NCI-H2081 treated with DMSO at 0.1 percent for 48 hours (cell line): ENCODE measurements at places on chromosomes 5 and 9.

- DNase-seq, result no peak
Observed at GRCh38 chr5:102649731-102650130, 105.4 kb upstream of the PAM start.

DNA sequence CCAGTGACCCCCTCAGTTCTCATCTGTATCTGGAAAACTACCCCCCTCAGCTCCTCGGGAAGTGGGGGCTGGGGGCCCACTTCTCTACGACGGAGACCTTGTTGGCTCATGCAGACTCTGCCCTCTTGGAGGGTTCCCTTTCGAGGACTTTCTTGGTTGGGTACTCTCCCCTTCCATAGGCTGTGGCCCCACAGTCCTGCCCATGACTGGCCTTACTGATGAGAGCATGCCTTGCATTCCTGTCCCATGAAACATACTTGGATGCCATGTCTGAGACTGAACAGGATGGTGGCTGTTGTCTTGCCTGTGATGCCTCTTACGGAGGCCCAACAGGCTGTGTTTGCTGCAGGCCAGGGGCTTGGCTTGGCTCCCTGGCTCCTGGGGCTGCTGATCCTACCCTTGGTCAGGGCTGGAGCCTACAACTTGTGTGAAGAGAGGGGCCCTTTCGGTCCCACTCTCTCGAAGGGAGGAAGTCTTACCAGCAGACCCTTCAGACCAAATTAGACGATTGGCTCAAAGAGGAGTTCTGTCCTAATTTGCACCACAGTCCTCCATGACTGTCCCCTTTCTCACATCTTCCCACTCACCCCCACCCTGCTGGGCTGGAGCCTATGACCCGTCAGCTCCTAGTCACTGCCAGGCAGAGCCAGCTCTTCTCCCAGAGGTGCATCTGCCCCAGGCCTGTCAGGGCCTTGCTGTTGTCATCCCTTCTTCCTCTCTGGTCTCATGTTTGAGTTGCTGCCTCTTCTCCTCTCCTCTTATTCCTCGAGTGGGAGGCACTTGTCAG, 109.9 kb downstream of the CACNA1B start:
- DNase-seq, result no peak

DNA sequence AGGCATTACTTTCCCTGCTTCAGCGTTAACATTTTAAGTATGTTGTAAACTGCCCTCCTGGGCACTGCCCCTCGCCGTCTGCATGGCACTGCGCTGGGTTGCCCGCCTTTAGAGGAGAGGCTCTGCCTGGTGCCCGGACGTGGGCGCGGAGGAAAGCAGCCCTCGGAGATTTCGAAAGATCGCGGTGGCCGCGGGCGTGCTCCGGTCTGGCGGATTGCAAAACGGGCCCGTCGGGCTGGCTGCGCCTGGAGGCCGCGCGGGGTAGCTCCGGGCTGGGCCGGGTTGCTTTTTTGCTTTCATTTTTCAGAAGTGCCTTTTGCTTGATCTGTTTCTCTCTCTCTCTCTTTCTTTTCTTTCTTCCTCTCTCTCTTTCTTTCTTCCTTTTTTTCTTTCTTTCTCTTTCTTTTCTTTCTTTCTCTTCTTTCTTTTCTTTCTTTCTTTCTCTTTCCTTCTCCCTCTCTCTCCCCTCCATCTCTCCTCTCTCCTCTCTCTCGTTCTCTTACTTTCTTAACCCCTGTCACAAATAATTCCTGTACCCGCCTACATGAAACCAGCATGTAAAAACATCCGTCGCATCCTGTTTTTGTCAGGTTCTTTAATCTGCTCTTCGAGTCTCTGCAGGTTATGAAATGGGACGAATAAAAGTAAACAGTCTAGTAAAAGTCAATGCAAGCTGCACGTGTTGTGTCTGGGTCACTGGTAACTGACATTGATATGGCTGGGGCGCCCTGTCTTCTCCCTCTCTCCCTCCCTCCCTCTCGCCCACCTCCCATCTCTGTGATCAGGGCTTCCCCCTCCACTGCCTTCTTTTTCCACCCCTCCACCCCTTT, 1.7 kb downstream of the FST start:
- no peak for DNase-seq

DNA sequence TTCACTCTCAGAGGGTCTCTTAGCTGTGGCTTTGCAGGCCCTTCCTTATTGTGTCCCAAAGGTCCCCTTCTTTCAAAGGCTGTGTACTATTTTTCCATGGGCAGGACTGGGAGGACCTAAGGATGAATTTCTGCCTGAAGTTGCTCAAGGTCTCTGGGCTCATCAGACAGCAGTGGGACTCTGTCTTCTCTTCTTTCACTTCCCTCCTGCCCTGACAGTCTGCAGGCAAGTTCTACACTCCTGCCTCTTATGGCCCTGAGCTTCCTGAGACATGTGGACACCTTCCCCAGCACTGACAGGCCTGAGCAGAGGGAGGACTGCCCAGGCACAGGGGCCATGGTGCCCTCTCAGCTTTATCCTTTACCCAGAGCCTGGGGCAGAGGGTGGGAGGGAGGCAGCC, 14.8 kb downstream of the ENHO start:
- DNase-seq, result no peak

GRCh38 chr9:134054891-134055811, 12.7 kb downstream of the BRD3 start:
- no peak for DNase-seq

DNA sequence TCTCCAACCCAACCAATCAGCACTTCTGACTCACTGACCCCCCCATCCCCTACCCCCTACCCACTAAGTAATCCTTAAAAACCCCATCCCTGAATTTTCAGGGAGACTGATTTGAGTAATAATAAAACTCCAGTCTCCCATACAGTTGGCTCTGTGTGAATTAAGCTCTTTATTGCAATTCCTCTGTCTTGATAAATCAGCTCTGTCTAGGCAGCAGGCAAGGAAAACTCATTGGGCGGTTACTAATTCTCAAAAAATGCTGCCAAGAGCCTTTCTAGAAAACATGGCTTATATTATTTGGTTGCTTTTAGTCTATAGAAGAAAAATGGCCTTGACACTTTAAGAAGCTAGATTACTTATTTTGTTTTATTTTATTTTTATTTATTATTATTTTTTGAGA, 131.7 kb downstream of the SUSD1 start:
- DNase-seq, result no peak

DNA sequence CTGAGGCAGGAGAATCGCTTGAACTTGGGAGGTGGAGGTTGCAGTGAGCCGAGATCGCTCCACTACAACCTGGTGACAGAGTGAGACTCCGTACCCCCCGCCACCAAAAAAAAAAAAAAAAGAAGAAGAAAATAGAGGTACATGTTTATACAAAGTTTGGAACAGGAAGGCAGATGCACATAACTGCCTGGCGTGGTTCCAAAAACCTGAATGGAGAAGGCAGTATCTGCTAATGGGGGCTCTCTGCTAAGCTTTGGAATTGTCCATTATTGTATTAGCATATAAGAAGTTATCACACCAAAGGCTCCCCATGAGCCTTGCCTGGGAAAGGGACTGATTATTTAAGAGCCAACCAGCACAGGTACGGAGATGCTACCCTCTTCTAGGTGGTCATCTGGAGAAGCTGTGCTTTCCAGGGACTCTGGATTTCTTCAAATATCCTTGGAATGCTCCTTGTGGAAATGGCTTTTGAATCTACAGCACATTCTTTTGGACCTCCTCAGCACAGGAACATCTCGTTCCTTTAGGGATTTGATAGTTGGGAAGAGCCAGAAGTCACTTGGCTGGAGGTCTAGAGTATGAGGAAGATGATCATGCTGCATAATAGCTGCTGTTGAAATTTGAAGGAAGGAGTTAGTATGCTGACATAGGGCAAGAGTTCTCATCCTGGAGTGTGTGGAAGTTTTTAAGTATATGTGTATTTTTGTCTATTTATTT, 42.5 kb upstream of the ABCA1 start:
- DNase-seq, result no peak

GRCh38 chr5:73214306-73214705, 41.3 kb downstream of the TMEM174 start:
- no peak for DNase-seq

- DNase-seq, result no peak
Observed at GRCh38 chr5:136598802-136599404, 233.6 kb upstream of the TRPC7 start.

DNA sequence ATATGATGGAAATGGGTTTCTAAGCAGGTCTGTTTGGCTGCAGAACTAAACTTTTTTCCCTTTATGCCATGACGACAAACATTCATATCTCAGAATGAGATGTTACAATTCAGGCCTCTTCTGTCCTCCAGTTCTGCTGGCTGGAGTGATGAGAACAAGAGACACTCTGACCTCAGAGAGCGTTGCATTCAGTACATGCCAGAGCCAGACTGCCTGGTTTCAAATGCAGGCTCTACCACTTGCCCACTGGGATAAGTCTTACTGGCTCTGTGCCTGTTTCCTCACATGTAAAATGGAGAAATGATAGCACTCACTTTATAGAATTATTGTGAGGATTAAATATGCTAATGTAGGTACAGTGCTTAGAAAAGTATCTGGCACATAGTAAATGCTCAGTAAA, 24.8 kb upstream of the TOMM5 start:
- DNase-seq, result no peak

GRCh38 chr9:128901822-128902221, 19.0 kb upstream of the PHYHD1 start:
- DNase-seq, result no peak

DNA sequence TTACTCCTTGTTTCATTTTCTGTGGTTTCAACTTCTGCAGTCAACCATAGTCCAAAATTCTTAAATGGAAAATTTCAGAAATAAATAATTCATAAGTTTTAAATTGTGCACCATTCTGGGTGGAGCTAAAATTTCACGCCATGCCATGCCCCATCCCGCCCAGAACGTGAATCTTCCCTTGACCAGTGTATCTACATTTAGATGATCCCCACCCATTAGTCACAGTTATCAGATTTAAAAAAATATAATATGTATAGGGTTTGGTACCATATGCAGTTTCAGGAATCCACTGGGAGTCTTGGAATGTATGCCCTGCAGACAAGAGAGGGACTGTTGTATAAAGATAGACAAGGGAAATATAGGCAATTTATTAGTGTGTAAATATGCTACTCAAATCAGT, 759.7 kb upstream of the ZNF608 start:
- no peak for DNase-seq

- no peak for DNase-seq
Observed at GRCh38 chr5:56853698-56854097, 38.3 kb downstream of the MAP3K1 start.

DNA sequence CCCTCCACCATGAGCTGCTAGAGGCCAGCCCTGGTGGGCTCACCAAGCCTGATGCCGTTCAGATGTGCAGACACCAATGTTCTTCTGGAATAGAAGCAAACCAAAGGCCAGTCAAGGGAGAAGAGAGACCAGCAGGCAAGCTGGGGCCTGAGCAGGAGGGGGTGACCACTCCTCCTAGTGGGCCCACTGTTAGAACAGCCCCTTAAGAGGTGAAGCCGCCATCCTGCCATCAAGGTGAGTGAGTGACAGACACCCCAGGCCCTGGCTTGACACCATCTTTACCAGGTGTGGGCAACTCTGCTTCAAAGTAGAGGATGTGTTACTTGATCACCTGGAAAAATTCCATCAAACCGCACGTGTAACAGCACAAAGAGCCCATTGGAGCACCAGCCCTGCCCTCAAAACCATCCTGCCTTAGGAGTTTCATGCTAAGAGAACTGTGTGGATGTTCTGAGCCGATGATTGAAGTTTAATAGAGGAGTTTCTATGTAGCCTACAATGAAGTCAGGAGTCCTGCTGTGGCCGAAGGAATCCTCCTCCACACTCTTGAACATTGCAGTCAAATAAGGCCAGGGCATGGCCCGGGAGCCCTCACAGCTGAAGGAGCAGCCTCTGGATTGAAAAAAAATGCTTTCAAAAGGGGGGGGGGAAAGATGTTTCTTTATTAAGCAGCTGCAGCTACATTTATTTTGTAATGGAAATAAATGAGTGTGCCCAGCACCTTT, 20.8 kb downstream of the AMBP start:
- no peak for DNase-seq

DNA sequence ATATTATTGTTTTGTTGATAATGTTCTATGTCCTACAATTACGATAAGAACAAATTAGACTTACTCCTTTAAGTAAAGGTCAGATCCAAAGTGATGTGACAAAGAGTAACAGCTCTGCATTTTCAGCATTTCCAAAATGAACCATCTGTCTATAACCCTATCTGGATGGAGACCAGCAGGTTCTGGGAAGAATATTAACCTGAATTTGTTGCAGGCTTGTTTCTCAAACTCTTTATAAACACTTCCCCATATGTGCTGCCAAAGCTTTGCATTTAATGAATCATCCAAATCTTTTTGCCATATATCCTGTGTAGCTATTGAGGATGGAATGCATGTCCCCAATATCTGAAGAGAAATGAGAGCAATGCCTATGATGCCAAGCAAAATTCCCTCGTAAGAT, 198.9 kb upstream of the SLC27A6 start:
- DNase-seq, result no peak

DNA sequence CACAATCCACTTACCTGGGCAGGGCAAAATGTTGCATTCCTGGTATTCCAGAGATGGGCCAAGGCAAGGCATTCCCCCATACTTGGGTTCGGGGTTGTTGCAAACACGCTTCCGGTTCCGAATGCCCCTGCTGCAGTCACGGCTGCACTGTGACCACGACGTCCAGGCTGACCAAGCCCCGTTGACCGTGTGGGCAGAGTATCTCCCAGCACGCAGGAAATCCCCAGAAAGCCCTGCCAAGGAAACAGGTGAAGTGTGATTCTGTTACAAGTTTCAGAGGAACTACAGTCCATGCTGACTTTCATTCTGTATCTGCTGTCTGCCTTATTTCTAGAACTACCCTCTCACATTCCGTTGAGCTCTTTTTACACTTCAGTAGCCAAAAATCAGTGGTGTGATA, 483.0 kb downstream of the SEMA5A start:
- DNase-seq, result no peak

DNA sequence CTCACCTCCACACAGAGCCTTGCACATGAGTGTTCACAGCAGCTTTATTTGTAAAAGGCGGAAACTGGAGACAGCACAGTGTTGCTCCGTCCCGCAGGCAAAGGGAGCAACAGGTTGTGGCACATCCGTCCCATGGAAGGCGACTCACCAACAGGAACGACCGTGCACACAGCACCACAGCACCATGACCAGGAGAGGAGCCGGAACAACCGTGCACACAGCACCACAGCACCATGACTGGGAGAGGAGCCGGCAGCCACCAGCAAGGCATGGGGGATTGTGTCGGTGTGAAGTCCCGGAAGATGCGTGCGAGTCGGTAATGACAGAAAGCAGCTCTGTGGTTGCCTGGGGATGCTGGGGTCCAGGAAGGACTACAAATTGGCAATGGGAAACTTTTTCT, 158.5 kb downstream of the C9orf50 start:
- DNase-seq, result no peak

DNA sequence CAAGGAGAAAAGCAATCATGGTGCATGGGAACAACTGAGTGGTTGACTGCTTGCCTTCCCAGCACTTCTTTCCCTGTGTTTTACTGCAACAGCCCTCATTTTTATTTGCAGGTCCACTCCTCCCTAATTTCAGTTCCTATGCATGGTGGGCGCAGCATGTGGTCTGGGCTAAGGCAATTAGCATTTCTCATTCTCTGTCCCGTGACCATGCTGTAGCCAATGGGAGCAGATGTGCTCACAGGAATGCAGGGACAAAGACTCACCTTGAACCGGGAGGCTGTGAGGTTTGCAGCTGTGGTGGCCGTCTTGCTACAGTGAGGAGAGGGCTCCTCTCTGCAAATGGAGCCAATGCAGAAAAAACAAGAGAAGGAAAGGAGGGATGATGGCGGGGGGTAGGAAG, 315.5 kb downstream of the SLIT3 start:
- DNase-seq, result no peak

- DNase-seq, result no peak
Observed at GRCh38 chr5:159419576-159419975, 89.3 kb upstream of the IL12B start.

GRCh38 chr9:93864032-93864431, 91.1 kb downstream of the BARX1 start:
- DNase-seq, result no peak

- no peak for DNase-seq
Observed at GRCh38 chr5:37424441-37424840, 45.3 kb downstream of the WDR70 start.
